CD14-positive monocyte (primary cell): ENCODE measurements at places on chromosomes 4 and X. TPM values are rescaled to one million over a fixed set of nuclear protein-coding genes. Genes with fewer than 3 reads are reported as not detected.

Gene RHOXF2B
- 0.05 TPM for polyA plus RNA-seq

GRCh38 chrX:124530803-124531202 lies 184.4 kb downstream of the SH2D1A start:
- DNase-seq, result no peak

DNA sequence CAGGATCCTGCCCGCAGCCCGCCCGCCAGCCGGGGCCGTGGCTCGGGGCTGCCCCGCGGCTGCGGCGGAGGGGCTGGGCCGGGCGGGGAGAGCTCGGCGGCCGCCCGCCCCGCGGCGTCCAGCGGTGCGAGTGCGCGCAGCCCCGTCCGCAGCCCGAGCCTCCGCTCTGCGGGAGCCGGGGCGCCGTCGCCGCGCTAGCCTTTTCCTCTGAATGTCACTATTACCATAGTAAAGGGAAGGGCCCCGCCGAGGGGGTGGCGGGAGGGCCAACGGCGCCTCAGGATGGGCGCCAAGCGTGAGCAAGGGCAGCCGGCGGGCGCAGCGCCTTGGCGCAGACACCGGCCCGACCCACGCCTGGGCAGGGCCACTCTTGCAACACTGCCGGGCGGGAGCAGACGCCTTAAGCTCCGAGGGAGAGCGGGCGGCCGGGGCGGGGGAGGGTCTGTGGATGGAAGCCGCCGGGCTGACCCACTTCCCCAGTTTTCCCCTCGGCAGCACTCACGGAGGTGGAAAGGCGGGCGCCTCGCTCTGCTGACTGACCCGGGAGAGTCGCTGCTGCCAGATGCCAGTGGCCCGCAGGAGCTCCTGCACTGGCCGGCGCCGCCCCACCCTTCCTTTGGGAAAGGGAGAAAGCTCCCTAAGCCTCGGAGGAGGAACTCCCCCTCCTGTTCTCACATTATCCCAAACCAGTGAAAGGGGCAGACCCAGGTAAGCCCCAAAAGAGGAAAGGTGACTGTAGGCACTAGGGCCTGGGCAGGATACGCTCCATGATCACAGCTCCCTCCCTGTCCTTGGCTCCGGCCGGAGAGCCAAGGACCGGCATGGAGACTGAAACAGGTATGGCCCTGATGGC lies 329.4 kb downstream of the HNRNPD start:
- peak; percentile 19 for DNase-seq

GRCh38 chrX:9131066-9131465 lies 97.1 kb upstream of the FAM9B start:
- no peak for DNase-seq

DNA sequence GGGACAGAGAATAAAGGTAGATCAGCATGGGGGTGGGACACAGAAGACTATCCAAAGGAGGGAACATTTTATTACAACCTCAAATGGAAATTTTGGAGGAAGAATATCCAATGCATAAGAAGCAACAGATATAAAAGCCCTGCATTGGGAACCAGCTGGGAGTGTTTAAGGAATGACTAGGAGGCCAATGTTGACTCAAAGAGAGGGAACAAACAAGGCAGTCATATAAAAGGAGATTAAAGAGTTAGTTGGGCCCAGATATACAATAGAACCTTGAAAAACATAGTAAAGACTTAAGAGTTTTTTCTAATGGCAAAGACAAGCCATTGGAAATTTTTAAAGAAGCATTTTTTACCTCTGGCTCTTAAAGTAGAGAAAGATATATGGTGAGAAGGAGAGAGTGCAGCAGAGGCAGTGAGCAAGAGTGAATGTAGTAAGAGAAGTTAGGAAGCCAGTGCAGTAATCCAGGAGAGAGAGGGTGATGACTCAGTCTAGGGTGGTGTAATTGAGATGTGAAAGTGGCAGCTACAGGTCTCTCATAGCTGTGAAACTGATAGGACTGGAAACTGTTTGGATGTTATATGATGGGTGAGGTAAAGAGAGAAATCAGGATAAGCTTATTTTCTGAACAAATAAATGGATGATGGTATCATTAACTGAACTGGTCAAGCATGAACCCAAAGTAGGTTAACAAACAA lies 182.2 kb upstream of the ATOH1 start:
- DNase-seq, result no peak

DNA sequence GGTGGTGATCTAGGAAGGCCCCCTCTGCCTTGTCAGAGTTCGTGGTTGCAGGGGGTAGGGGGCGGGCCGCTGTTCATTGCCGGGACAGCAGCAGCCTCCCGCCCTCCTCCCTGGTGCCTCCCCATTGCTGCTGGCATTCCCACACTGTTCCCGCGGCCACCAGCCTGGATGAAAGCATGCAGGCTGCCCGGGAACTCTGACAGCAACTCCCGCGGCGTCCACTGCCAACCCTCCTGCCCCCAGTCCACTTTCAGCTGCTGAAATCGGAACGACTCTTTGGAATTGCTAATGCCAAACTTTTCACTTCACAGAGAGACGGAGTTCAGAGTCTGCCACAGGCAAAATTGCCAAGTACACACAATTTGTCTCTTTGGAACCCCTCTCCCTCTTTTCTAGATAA lies 121.9 kb downstream of the BEND2 start:
- DNase-seq, result no peak

- no peak for DNase-seq
Observed at GRCh38 chrX:17021851-17022604, 75.6 kb downstream of the REPS2 start.

DNA sequence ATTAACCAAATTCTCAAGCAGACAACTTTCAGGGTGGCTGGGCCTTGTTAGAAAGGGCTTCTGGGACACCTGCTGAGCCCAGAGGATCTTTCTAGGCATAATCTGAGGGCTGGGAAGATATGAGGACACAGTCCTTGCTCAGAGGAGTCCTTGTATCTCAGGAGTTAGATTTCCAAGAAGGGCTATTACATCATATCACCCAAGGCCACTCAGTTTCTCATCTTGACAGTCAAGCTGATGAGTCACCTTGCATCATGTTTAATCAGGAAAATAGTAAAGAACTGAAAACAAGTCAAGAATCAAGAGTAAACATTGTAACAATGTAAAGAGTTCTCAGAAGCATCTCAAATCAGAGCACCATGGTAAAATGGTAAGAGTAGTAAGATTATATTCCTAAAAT lies 4.0 kb downstream of the PCYT1B start:
- DNase-seq, result peak; percentile 4

GRCh38 chrX:31555506-31555905 lies 483.7 kb upstream of the FTHL17 start:
- no peak for DNase-seq

Gene AFF1
- polyA plus RNA-seq, result 11.7 and 16.3 TPM in 2 replicates

DNA sequence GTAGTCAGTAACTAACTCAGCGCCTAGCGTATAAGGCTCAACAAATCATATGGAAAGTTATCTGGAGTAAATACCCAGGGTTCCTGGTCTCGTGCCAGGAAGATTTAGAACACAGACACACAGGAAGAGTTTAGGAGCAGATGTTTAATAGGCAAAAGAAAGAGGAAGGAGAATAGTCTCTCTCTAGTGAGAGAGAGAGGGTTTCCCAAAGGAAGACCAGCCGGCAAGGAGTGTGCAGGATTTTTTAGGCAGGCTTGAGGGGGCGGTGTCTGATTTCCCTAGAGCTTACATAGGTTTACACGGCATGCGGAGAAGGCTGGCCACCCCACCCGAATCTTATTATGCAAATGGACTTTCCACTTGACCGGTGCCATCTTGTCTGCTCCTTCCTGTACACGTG lies 284.0 kb upstream of the FRG1 start:
- peak; percentile 19 for DNase-seq

- no peak for DNase-seq
Observed at GRCh38 chr4:177283167-177283566, 26.5 kb upstream of the NEIL3 start.

Gene FTSJ1
- 35.4 and 40.4 TPM in 2 replicates for polyA plus RNA-seq

Gene ART3
- not detected for polyA plus RNA-seq

GRCh38 chr4:105598787-105599186 lies 46.4 kb downstream of the ARHGEF38 start:
- no peak for DNase-seq

Gene CPE
- polyA plus RNA-seq, result not detected

Gene SLC4A4
- not detected for polyA plus RNA-seq

Gene HTN3
- not detected in 2 replicates for polyA plus RNA-seq

DNA sequence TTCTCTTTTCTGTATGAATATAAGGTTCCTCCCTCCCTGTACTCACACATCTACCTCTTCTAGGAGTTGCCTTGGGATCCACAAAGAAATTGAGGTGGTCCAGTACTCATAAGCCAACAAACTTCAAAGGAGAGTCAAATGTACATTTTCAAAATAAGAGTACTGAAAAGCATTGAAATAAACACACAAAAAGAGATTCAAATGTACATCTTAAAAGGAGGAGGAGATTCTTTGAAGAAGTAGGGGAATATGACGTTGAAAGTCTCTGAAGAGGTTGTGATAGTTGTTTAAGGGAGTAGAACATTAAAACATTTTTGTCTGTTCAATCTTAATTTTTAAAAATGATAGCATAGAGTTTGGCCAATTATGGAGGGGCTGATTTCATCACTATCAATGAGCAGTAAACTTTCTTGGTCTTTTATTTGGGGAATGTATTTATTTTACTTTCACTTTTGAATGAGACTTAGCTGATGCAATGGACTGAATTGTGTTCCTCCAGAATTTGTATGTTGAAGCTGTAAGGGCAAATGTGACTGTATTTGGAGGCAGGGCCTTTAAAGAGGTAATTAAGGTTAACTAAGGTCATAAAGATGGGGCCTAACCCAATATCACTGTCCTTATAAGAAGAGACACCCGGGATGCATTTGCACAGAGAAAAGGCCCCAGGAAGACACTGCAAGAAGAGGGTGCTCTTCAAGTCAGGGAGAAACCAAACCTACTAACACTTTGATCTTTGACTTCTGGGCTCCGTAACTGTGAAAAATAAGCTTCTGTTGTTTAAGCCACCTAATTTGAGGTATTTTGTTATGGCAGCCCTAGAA lies 226.3 kb upstream of the PGRMC2 start:
- DNase-seq, result no peak

Gene WAS
- 22.8 TPM for polyA plus RNA-seq

DNA sequence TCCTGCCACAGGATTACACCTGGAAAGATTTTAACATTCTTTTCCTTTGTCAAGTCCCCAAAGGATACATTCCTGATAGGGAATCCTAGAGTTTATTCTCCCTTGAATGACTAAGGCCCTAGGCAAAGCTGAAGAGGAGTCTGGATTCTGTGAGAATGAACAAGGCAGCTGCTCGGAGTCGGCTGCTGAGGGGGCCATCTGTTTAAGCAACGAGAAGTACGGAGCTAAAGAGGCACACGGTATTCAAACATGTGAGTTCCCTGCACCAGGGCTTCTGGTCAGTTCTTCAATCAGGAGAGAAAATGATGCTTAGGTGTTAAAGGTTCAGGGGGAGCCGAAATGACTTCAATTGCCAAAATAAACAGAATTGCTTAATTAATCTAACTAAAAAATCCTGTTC lies 97.6 kb downstream of the MGST2 start:
- DNase-seq, result no peak

GRCh38 chr4:15513545-15513944 lies 43.9 kb downstream of the CC2D2A start:
- no peak for DNase-seq

GRCh38 chr4:104451573-104451972 lies 43.1 kb downstream of the CXXC4 start:
- DNase-seq, result no peak

- DNase-seq, result no peak
Observed at GRCh38 chr4:7978907-7979651, 39.4 kb upstream of the AFAP1 start.

DNA sequence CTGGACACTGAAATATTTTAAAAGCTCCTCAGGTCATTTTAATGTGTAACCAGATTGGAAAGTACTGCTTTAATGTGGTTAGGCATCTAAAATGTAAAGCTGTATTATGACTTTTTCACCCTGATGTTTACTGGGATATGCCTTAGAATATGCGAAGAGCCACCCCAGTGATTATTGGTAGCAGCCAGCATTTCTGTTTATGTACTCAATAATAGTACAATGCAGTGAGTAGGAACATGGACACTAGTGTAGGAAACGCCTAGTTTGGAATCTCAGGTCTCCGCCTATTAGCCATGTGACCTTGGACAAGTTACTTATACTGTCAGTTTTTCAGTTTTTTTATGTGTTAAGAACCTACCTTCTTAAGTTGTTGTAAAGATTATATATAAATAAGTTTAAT lies 446.0 kb upstream of the PITX2 start:
- DNase-seq, result no peak

DNA sequence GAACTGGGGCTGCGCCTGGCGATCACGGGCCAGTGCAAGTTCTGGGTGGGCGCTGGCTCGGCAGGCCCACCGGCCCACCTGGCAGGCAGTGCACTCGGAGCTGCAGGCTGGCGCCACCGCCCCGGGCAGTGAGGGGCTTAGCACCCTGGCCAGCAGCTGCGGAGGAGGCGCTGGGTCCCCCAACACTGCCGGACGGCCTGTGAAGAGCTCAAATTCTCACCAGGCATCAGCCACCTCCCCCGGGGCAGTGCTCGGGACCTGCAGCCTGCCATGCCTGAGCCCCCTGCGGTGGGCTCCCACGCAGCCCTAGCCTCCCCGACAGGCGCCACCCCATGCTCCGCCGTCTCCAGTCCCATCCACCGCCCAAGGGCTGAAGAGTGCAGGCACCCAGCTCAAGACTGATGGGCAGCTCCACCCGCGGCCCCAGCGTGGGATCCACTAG lies 7.1 kb upstream of the ZNF330 start:
- DNase-seq, result no peak

DNA sequence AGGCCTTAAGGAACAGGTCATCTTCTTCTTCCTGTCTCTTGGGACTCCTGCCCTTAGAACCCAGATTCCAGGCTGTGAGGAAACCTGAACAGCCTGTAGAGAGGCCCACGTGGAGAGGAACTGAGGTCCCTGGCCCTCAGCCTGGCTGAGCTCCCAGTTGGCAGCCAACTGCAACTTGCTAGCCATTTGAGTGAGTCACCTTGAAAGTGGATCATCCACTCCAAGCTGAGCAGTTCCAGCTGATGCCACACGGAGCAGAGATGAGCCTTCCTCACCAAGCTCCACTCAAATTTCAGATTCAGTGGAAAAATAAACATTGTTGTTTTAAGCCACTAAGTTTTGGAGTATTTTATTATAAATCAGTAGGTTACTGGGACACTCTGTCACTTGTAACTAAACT lies 392.5 kb downstream of the BCOR start:
- DNase-seq, result peak; percentile 11

DNA sequence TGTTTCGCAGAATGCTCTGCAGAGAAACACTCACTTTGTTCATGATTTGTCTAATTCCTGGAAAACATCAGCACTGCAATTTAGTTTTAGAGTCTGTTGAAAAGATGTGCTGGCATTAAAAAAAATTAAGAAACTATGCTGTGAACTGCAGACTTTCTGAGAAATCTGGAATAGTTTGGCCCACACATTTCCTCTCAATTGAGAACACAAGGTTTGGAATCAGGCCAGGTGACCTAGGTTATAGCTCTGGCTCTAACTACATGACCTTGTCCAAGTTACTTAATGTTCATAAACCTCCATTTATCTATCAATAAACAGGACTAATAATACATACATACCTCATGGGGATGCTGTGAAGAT lies 61.4 kb upstream of the ENPEP start:
- DNase-seq, result no peak

GRCh38 chr4:151753056-151753455 lies 7.8 kb downstream of the GATB start:
- no peak for DNase-seq

GRCh38 chr4:88177983-88178625 lies 19.7 kb upstream of the ABCG2 start:
- DNase-seq, result peak; percentile 66
